ENCODE measurements at places on chromosomes 5 and 9.

- no peak for DNase-seq
Observed at GRCh38 chr5:163730206-163730756, 224.9 kb downstream of the MAT2B start.

DNA sequence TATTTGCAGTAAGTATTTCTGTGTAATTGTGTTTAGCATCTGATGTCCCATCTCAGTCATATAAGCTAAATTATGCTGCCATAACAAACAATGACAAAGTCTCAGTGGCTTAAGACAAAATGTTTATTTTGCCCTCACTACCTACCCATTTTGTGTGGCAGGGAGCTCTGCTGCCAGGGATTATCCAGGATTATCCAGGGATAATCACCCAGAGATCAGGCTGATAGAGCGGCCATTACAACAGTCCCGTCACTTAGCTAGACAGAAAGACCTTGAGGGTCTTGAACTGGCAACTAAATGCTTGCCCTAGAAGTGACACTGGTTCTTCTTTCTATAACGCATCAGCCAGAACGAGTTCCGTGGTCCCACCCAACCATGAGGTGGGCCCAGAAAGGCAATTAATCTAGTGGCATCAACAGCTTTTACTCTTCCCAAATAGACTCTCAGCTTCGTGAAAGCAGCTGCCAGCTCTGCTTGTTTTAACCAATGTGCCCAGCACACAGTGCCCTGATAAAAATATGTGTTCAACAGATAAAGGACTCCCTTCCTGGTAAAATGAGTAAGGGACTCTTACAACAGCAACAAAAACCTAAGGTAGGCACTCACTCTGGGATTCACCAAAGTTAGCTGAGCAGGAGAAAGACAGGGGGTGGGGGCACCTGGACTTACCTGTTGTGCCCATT lies 22.8 kb downstream of the CCDC69 start:
- no peak for DNase-seq

DNA sequence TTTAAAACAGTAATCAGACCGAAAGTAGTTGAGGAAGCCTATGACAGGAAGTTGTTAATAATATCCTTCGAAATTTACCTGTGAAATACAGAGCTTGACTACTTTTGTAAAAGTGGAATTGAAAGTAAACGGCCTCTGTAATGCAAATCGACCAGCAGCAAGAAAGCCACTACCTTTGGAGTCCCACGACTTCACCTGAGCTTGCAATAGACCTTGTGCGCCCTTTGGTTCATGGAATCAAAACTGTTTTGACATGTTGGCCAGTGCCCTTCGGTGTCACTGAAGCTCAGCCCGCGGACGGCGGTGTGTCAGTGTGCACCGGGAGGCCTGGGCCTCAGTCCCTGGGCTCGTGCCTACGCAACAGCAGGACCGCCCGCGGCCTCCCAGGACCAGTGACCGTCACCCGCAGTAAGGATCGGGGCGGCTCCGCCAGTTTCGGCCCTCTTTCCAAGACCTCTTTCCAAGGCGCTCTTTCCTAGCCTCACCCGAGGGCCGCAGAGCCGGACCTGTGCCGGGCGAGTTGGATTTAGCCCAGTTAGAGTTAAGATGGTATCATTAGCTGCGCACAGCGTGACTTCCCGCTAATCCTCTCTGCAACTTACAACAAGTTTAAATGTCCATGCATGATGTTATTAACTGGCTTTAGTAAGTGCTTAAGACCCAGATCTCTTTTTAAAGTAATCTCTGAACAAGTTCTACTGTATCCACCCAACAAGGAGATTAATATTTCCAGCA lies 223.3 kb downstream of the MEF2C start:
- DNase-seq: no peak

- no peak for DNase-seq
Observed at GRCh38 chr5:51388488-51389287, 5.4 kb downstream of the ISL1 start.

GRCh38 chr5:154278908-154279307 lies 88.4 kb downstream of the GALNT10 start:
- DNase-seq: no peak

- DNase-seq: no peak
Observed at GRCh38 chr9:134433101-134433500, 106.8 kb downstream of the RXRA start.

DNA sequence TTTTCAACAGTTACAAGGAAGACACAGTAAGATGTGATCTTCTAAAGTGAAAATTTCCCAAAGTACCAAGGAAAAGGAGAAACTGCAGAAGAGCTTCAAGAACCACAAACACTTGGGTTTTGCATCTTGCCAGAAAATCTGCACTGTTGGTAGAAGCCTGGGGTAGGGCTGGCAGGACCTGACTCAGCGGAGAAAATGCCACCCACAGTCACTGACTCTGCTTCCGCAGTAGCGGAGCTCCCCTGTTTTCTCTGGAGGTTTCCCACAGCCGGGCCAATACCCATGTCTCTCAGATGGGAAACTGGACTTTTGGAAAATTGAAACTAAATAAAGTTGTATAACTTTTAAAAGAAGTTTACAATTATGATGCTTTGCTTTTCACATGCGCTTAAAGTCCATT lies 104.2 kb downstream of the MEF2C start:
- no peak for DNase-seq

DNA sequence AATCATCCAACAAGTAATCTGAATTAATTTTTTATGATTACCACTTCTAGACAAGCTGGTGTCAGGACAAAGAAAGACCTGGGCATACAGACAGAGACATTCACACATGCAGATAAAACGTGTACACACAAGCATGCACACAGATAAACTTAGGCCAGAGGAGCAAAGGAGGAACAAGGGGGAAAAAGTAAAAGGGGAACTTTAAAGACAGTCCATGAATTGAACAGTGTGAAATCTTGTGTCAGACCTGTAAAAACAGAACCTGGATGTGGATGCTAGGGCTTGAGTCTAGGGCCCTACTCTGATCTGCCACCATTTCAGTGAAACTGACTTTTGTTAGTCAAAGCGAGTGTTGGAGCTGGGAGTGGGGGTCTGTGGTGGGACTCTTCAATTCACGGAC lies 11.2 kb upstream of the ZSWIM6 start:
- no peak for DNase-seq

DNA sequence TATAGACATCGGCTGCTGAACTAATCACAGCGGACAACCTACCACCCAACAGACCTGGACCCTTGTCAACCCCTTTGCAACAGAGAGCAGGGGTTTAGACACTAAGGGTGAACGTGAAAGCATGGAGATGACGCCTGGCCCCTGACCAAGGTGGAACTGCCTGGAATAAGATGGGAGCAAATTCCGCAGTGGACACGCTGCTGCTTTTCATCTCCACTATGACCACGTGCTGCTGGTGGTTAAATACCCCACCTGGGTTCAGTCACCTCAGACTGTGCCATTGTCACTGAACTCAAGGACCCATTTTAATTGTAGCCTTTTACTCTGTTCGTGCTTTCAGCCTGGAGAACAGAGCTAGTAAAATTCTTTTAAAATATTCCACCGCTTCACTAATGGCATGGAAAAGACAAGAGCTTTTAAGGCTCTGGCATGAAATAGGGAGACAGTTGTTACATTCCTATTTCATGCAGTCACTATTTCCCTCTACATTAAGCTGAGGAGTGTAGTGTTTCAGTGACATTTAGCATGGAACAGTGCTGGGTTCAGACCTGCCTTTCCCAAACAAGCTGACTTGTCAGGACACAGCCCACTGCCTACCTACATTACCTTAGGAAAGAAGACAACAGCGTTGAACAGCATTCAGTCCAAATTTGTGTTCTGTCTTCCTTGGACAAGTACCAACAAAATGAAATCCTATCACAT lies 96.8 kb downstream of the ANKRD18B start:
- no peak for DNase-seq

GRCh38 chr5:94700592-94700991 lies 82.1 kb downstream of the SLF1 start:
- no peak for DNase-seq

DNA sequence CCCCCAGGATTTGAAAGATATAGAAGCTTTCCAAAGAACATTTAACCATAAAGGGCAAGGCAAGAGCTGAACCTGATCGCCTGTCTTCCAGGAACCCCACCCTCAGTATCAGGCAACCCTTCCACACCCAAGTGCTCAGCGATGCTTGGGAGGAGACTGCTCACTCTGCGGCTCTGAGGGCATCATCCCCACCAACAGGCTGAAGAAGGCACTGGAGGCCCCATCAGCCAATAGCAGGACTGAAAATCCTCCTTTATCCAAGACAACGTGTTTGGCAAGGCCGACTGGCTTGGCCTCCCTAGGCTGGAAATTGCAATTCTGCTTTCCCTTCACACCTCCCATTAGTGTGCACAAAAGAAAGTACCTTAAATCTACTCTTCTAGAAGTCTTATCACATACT lies 1.4 kb upstream of the PPP2CA start:
- DNase-seq: no peak

DNA sequence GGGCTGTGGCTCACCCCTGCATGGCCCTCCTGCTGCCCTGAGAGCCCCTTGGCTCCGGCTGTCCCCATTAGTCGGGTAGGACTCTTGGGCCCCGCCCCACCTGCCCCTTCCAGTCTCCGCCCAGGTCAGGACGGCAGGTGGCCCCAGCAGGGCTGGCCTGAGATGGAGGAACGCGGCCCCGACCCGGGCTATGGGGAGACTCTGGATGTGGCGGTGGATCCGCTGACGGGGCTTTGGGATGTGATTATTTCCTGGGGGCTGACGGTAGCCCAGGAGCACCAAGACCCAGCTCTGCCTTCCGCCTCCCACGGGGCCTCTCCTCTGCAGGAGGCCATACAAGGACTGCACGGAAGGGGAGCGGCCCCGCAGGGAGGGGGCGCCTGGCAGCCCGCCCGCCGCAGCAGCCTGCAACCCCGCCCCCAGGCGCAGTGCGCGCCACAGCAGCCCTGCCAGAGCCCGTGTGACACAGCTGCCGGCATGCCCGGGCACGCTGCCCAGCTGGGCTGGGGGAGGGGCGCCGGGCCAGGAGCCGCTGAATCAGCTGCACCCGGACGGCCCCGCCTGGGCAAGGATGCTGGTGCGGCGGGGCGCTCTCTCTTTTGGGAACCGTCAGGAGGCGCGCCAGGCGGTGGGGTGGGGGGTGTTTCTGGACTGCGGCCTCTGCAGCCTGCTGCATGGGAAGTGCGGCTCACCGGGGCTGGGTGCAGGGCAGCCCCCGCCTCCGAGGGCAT lies 9.2 kb downstream of the TMEM250 start:
- peak; percentile 66 for DNase-seq
